ENCODE measurements at places on chromosomes 3 and 15.
A peak's percentile ranks its signal among the peaks of the same experiment; 100 is the strongest.

GRCh38 chr15:89672221-89673164 is 6.7 kb downstream of the PLIN1 start:
- peak; percentile 51 for DNase-seq

- DNase-seq: no peak
Observed at GRCh38 chr3:14282001-14282705, 103.5 kb downstream of the LSM3 start.

- DNase-seq: peak; percentile 84
Observed at GRCh38 chr15:92930776-92931175, 30.7 kb downstream of the CHD2 start.

DNA sequence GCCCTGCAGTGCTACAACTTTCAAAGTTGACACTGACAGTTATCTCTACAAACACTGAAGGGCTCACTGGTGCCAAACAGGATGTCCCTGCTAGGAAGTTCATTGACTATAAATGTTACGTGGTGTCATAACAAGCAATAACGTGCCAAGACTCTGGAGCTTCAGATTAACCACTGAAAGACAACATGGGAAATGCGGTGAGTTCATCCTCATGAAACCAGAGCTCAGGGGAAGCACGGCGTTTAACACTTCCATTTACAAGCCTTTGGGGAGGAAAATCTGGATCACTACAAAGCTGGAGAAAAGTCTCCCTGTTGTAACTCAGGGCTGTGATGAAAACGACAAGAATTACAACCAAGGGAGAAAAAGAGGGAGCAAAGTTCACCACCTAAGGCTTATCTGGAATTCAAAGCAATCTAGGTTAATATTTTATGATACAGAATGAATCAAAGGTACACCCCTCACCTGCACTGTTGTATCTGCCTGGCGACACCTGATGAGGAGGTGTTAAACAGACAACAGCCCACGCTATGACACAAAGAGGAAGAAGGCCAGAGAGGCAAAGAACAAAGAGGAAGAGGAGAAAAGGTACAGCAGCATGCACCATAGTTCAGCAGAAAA is 27.0 kb downstream of the SHQ1 start:
- peak; percentile 78 for DNase-seq

- DNase-seq: peak; percentile 69
Observed at GRCh38 chr3:52062505-52062904, 6.1 kb upstream of the DUSP7 start.

DNA sequence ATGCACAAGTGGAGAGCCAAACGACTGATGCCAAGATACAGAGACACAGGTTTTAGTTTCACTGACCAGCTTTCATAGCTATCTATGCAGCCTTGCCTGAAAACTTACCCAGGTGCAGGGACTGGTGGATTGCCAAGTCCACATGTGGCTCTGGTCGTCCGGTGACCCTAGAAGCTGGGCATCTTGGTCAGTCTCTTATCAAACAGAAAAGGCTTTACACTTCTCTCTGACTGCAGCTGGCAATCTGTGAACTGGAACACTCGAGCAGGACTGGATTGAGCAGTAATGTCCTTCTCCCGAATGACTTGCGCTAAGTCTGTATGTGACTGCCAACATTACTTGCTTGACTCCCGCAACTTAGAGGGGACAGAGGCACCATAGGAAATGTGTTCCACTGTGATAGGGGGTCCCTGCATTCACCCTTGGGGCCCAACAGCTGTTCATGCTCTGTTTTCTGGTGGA is 63.0 kb upstream of the SIAH2 start:
- DNase-seq: no peak

DNA sequence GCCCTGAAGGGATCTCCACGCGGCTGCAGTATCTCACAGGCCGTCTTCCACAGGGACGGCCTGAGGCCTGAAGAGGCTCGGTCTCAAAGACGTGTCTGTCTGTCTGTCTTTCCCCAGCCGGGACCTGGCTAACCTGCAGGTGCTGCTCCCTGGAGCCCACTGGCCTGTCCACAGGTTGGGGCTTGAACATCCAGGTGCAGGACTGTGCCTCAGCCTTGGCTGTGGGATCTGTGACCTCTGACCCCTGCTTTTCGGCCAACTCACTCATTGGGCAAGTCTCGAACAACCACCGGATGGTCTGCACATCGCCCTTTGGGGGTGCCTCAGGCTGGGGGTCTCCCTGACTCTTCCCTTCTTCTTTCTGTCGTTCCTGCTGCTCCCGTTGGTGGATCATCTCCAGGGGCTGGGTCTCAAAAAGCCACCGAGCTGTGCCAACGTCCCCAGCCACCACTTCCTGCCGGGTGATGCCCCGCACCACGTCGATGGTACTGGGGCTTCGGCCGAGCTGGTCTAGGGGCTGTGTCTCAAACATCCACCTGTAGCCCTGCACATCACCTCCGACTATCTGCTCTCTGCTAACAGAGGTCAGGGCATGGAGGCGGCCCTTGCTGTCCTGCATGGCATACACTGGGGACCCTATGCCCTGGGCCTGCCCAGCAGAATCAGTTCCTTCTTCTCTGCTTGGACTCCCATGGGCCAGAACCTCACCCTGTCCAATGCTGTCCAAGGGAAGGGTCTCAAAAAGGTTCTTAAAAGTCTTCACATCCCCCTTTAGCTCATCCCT is 4.8 kb downstream of the XIRP1 start:
- DNase-seq: no peak

DNA sequence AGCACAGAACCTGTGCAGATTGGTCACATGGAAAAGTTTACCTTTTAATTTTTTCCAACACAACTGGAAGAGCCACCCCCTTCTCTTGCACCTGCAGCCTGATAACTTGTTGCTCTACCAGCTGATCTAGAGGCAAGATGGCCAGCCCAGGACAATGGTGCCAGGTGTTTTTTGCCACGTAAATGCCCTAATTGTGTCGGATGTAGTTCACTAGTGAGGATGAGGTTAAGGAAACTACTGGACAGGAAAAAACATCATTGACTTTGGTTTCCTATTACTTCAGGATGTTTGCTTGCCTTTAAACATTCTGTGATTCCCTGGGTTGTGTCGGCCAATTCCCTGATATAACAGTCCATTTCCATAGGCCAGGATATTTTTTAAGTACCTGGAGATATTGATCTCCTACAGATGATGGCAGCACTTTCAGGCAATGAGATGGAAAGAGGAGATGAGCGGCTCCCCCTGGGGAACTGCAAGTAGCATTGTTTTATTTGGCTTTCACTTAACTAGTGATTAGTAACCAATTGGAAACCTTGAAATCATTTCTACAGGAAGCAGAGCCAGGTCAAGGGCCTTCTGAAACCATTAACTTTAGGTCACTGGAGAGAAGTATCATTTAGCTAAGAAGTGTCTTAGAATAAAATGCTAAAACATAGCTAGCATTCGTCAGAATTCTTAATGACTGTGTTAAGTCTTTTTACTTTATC is 72.5 kb downstream of the OSBPL10 start:
- DNase-seq: no peak

- peak; percentile 38 for DNase-seq
Observed at GRCh38 chr15:79743032-79743431, 153.8 kb downstream of the MTHFS start.

DNA sequence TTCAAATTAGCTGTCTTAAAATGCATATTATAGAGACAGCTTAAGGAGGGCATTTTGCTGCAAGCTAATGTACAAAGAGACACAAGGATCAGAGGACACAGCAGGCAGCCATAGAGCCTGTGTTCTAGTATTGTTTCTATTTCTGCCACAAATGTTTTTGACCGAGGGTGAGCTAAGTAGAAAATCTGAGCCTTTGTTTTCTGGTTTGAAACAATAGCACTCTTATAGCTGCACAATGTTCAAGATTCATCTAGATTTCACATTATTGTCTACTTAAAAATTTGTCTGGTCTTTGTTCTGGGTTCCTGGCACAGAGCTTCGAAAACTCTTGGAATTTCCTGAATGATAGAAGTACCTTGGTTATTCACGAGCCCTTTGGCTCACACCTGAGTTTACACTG is 40.0 kb upstream of the TUSC7 start:
- no peak for DNase-seq

DNA sequence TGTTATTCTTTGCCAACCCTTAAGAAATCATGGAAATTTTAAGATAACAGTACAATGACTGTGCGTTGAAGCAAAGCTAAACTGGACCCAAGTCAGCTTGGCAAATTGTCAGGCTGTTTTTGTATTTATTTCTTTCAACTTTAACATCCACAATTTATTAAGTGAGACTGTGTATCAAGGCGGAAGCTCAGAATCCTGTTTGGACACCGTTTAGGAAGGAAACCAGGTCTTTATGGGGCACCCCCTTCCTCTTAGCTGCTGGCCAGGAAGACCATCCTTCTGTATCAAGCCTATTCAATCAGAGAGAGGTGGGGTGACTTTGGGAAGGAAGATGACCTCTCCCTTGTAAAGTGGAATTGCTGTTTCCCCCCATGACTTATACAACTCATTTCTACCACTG is 166.0 kb downstream of the MCTP2 start:
- DNase-seq: no peak

DNA sequence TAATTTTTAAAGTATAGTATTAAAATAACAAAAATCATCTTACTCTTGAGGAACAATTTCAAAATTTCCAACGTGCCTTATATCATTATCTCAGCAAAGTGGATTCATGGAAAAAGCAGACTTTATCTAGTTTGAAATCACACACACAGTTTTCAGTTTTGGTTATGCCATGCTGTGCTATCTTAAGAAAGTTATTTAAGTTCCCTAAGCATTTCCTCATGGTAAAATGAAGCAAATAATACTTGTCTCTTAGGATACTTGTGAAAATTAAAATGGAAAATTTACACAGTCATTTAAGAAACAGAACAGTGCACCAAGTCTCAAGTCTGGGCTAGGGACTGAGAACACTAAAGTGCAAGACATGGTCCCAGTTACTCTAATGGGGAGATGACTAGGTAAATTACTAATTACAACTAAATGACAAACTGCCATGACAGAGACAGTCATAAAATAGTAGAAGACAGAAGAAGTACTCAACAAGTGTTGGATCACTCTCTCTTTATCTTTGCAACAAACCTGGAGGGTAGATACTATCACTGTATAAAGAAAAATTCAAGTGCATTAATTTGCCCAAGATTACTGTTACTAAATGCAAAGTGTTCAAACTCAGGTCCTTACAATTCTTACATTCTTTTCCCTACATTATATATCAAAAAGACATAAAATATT is 44.8 kb downstream of the DMXL2 start:
- no peak for DNase-seq

DNA sequence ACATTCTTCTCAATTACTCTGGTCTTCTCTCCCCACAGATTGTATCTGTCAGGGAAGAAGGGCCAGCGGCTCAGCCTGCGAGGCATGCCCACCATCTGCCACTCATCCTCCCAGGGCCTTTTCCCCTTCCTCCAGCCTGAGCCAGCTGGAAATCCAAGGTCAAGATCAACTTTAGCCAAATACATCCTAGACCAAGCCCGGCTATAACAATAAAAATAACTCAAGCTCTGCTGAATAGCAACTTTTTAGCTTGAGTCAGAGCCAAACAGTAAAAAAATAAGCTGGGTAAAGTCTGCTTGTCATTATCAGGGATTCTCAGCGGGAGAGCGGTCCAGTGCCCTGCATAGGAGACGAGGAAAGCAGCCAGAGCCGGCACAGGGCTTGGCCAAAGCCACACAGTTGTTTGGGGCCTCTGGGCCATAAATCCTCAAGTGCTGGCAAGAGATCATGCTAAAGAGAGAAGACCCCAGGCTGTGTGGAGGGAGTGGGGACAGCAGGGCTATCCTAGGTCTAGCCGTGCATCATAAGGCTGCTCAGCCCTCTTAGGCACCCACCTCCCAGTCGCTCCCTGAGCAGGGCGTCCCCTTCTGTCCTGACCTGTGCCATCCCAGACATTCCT is 76.2 kb upstream of the HERC1 start:
- DNase-seq: peak; percentile 86

GRCh38 chr15:90419738-90420406 is 31.8 kb downstream of the IQGAP1 start:
- DNase-seq: peak; percentile 91

DNA sequence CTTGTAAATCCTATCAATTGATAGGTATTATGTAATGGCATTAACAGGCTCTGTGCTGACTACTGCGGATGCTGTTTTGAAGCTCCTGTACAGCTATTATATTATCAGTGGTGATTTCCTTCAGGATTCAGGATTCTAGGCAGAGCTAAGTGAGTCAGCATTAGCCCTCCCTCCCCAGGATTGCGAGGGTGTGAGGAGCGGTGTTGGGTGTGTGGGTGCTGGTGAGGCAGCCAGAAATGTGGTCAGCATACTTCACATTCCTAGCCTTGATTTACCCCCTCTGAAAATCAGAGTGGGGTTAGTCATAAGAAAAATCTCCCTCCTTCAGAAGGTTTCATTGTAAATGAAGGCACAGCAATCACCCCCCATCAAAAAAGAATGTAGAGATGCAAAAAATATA is 72.5 kb downstream of the SNTN start:
- DNase-seq: peak; percentile 95

- no peak for DNase-seq
Observed at GRCh38 chr15:94930960-94931359, 699.6 kb downstream of the MCTP2 start.

GRCh38 chr3:32856355-32856889 is 38.6 kb downstream of the TRIM71 start:
- no peak for DNase-seq

DNA sequence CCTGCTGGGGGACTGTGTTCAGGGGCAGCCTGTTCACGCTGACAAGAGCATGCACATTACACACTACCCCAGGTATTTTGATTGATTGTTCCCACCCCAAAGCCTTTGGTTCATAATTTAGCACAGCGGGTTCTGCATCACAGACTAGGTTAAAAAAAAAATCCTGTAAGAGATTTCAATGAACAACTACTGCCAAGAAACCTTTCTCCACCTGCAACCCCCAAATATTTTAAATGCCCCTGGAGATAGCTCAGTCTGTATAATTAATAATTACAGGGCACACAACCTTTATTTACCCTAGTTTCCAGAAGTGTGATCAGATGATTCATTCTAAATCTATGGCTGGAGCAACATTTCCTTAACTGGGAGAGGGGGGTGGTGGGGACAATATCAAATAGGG is 87.6 kb downstream of the NR2F2 start:
- DNase-seq: no peak

DNA sequence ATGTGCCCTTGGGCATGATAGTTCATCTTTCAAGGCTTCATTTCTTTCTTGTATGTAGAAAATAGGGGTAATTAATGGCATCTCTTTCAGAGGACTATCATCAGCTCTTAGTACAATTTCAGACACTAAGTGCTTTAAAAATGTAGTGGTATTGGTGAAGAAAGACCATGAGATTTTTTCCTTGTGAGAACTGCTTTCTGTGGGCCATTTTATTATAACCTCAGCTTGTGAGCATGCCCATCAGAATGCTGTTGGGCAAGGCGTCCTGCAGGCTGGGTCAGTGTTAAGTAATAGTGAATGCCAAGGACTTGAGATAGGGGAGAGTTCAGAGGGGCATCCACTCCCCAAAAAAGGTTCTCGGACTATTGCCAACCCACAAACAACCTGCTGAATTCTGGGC is 187.9 kb downstream of the GHSR start:
- peak; percentile 50 for DNase-seq

GRCh38 chr15:74229686-74230085 is 6.4 kb upstream of the CCDC33 start:
- no peak for DNase-seq

GRCh38 chr15:63553388-63553791 is 43.8 kb upstream of the FBXL22 start:
- peak; percentile 96 for DNase-seq

- no peak for DNase-seq
Observed at GRCh38 chr3:107962946-107963345, 127.9 kb downstream of the CD47 start.

- peak; percentile 51 for DNase-seq
Observed at GRCh38 chr15:79007066-79007465, 62.2 kb upstream of the CTSH start.
